Progenitor cell of endocrine pancreas (in vitro differentiated cells): ENCODE measurements at places on chromosomes 7 and 10.

DNA sequence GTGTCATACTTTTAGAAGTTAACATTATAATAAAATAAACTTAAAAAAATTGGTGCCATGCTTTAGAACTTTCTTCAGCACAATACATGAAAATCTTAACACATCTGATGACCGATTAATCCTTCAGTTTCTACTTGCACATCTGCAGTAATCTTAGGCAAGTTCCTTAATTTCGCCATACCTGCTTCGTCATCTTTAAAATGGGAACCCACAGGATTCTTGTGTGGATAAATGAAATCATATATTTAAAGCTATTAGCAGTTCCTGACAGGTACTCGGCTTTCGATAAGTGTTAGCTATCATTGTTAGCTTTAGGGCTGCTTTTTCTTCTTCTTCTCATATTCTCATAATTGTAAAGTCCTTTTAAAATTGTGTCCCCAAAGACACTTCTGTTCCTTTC, 907 bp upstream of the VPS50 start:
- DNase-seq = no peak

- peak; percentile 72 for DNase-seq
Observed at GRCh38 chr10:63464402-63465292, 1.1 kb downstream of the JMJD1C start.

GRCh38 chr10:33734393-33735155, 400.1 kb upstream of the NRP1 start:
- no peak for DNase-seq

DNA sequence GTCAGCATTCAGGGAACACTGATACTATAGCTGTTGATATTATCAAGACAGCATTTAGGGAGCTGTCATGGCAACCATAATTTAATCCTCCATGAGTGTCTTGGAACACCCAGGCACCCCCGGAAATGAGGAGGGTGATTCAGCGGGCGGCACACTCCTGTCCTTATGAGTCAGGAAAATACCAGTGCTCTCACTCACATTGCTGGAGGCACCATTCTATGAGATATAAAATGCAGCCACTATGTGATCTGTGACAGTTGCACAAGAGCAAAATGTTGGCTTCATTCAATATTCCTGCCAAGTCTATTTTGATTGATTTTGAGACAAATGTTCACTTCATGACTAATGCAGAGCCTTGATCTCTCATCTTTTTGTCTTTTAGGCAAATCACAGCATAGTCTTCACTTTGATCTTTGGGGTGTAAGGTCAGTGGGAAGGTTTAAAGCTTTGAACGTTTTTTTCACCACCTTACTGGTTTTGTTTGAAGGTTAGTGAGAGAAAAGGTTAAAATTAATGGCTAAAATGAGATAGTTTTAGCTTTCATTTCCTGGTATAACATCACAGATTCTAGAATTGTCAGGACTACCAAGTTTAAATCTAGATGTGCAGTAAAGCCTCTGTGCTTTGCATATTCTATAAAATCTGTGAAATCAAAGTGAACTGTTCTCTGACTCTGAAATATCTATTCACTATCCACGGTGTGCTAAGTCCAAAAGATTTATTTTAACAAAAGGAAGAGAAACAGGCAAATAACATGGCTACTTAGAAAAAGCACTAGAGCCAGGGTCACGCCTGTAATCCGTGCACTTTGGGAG, 12.4 kb upstream of the ARHGAP12 start:
- no peak for DNase-seq

DNA sequence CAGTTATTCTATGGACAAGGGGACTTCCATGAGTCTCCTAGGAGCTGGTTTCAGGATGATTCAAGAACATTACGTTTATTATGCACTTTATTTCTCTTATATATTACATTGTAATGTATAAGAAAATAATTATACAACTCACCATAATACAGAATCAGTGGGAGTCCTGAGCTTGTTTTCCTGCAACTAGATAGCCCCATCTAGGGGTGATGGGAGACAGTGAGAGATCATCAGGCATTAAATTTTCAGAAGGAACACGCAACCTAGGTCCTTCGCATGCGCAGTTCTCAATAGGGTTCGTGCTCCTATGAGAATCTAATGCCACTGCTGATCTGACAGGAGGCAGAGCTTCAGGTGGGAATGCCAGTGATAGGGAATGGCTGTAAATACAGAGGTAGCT, 137.9 kb downstream of the ANKRD30A start:
- no peak for DNase-seq

GRCh38 chr10:114963908-114964307, 25.9 kb downstream of the TRUB1 start:
- DNase-seq = no peak

GRCh38 chr7:138602451-138602850, 98.7 kb downstream of the SVOPL start:
- DNase-seq = no peak

DNA sequence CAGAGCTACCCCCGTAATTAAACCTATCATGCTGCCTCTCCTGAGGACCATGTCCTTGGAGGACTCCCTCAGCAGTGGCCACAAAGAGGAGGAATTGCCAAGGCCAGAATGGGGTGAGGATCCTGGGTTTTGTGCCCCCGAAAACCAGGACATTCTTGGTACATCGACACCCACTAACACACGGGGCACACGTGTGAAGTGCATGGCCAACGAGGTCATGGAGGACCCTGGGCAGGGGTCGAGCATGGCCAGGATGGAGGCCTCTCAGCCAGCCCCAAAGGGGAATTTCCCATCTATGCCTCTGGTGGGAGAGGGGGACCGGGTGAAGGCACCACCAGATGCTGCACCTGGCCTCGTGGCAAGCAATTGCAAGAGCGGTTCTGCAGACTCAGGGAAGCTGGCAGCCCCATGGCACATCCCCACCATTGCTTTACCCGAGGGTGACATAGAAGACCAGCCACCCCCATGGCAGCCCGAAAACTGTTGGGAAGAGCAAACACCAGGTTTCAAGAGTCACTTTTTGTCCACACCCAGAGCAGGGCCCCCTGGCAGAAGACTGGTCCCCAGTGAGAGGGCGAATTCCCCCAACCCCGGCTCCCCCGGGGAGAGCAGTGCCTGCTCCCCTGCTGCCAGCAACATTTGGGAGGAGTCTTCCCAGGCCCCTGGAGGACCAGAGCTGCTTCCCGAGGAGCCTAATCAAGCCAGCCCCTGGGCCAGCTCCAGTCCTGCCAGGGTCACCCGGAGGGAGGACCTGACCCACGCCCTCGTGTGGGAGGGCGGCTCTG, 26.4 kb downstream of the C10orf71 start:
- no peak for DNase-seq

- DNase-seq = no peak
Observed at GRCh38 chr10:17685233-17685840, 41.4 kb downstream of the STAM start.

- DNase-seq = no peak
Observed at GRCh38 chr7:140214075-140214684, 37.4 kb upstream of the KDM7A start.

GRCh38 chr10:15419279-15419874, 48.3 kb upstream of the FAM171A1 start:
- DNase-seq = no peak

GRCh38 chr7:103714376-103714927, 268.4 kb upstream of the SLC26A5 start:
- DNase-seq = no peak

DNA sequence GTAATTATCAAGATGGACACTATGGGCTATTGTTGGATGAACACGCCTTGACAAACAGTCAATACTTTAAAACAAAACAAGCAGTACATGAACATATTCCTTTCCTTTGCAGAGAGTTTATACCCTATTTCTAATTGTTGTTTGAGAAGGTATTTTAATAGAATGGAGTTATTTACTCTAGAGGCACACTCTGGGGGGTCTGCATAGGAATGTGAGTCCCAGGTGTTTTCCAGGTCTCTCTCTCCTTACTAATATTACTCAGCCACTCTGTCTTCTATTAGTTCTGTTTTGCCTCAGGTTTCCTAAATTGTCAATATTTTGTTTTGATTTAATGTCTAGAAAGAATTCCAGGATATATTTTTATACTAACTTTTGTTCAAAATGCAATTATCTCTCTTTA, 1091.4 kb downstream of the CNTNAP2 start:
- no peak for DNase-seq

- DNase-seq = no peak
Observed at GRCh38 chr7:22782616-22783232, 39.9 kb downstream of the TOMM7 start.

DNA sequence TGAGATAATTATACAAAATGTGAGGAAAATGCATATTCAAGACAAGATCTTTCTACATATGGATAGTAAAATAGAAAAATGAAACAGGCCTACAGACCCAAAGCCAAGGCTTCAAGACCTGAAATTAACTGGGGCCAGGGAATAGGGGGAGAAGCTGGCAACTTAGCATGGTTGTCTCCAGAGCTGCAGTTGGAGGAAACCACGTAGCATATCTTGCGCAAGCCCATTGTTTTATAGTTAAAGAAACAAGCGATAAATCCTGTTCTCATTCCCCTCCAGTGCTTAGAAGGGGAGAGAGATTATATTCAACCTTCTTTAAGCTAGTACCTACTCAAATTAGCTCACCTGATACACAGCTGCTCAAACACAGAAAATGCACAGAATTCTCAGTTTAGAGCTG, 197.1 kb downstream of the SORCS1 start:
- no peak for DNase-seq

GRCh38 chr7:52410032-52410431, 625.4 kb upstream of the POM121L12 start:
- no peak for DNase-seq

DNA sequence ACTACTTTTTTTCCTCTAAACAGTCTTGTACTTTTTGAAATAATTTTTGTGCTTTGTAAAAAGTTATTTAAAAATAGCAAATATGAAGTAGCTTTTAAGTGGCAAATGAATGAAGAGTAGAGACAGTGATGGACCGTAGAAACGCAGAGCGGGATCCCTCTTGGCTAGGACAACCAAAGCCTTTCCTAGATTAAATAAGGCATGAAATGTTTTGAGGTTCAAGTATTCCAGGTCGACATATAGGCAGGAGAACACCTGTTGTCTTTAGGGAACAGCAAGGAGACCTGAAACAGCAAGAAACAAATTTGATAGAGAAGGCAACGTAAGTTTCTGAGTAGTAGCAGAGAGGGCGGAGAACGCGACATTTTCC, 662 bp upstream of the PPRC1 start:
- DNase-seq = no peak

GRCh38 chr7:150940431-150941102, 37.6 kb downstream of the KCNH2 start:
- no peak for DNase-seq

DNA sequence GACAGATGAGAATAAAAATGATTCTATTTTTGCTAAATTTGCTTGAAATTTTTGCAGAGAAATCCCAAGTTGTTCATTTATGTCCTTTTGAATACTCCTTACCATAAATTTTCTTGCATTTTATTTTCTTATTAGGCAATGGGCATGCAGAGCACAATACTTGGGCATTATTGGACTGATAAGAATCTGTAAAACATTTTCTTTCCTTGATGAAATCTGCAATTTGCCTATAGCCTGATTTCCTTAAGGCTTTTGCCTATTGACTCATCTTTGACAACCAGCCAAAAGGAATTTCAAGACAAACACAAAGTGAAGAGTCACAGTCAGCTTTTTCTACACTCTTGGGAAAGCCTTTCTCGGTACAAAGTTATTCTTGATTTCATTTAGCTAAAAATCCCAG, 30.5 kb upstream of the GNAT3 start:
- no peak for DNase-seq

- no peak for DNase-seq
Observed at GRCh38 chr10:103395754-103396066, 565 bp downstream of the ATP5MK start.

DNA sequence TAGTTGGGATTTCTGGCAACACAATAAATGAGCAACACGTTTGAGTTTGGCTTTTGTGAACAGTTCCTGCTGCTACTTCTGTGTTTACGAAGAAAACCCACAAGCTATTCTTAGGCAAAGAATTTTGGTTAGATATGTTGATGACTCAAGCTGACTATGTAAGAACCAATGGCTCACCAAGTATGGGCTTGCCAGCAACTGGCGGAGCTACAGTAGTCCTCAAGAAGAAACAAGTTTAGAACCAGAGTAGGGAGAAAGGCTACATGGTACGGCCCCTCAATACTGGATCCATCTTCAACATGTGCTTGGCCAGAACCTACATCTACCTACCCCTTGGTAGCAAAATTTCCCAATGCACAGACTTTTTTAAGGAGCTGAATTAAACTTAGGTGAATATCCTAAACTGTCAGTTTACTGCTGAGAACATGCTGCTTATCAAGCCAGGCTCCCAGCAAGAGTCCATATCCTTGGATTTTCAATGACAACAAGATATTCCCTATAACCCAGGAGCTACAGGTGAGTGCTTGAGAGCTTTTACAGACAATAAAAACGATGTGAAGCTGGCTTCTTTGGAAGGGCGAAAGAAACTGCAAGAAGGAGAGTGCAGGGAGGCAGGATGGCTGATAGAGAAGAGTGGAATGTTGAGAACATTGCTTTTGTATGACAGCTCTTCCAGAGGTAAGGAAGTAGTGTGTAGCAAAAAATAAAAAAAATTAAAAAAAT, 74.3 kb upstream of the ASAH2 start:
- no peak for DNase-seq

GRCh38 chr10:52755297-52756062, 17.1 kb downstream of the MBL2 start:
- DNase-seq = no peak

GRCh38 chr10:14244147-14244546, 86.6 kb downstream of the FRMD4A start:
- DNase-seq = no peak

GRCh38 chr7:114929570-114929969, 7.7 kb downstream of the MDFIC start:
- no peak for DNase-seq

- DNase-seq = no peak
Observed at GRCh38 chr10:28685717-28686116, 8.4 kb downstream of the BAMBI start.

DNA sequence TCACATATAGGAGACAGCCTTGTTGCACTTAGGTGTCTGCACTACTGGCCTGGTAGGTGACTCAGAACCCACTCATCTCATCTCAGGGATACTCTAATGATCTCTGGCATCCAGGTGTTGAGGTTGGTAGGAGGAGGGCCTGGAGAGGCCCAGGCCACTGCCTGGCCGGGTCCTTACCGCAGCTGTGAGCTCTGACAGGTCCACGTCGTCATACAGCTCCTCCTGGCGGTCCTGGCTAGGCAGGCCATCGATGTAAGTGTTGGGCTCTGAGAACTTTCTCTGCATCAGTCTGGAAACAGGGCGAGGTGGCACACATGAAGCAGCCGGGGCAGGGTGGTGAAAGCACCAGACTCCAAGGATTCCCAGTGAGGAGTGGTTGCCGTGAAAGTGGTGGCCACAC, 62.1 kb downstream of the VWA2 start:
- no peak for DNase-seq

GRCh38 chr10:88788924-88789323, 13.6 kb upstream of the LIPM start:
- no peak for DNase-seq

DNA sequence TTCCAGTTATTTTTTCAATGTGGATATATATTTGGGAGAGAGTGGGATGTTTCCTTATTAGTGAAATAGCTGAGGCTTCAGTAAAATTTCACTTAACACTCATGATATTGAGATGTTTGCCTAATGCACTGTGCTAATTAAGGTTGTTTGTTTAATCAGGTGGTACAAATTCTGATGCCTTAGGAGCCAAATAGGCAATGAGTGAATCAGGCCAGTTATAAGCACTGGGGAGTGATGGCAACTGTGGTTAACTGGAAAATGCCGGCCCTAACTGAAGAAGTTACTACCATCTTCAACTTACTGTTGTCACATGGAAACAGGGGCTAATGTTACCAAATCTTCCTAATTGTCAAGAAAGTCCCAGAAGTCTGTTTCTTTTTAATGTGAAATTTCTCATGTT, 32.0 kb downstream of the VCL start:
- DNase-seq = no peak

- no peak for DNase-seq
Observed at GRCh38 chr10:10332786-10333185, 684.9 kb upstream of the CELF2 start.
